ENCODE measurements at places on chromosomes 2 and 18.

DNA sequence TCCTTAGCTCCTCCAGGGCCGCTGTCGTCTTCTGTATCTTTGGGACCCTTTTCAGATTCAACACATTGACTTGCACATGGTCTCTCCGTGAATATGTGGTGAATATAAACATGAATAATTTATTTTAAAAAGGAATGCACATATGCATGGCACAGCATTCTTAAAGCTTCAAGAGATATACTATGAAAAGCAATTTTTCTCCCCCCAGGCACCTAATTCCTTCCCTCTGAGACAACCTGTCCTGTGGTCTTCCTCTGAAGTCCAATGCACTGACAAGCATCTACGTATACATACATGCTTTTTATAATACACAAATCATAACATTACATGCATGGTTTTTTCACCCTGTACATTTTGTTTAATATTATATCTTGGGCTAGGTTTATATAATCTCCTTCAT is 285.1 kb downstream of the MYT1L start:
- DNase-seq: no peak

DNA sequence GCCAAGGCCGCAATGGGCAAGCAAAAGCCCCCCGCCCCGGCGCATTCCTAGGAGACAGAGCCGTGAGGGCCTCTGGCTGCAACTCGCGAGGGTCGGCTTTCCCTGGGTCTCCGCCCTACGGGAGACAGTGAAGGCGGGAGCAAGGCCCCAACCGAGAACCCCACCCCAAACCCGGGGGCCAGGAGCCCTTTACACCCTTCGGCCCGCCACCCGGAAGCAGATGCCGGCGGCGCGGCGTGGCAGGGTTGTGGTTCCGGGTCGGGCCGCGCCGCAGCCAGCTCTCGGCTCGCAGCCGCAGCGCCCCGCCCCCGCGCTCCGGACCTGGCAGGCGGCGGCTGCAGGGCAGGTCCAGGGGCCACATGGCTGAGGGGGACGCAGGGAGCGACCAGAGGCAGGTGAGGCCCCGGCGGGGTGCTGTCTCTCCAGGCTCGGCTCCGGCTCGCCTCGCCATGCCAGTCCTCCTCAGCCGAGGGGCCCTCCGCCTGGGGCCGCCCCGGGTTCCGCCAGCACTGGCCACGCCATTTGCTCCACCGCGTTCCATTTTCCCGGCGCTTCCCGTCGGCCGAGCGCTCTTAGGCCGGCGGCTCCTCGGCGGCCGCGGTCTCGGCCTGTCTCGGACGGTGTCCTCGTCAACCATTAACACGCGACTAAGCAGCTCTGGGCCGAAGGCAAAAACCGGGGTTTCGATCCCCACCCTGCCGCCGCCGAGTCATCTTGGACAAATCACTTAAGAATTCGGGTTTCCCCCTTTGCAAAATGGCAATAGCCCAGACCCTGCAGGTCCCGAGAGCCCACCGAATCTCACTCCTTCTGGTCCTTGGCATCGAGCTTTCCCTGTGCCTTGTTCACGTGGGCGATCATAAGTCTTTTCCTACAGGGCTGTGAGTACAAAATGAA is at the start of gene IMPACT:
Gene IMPACT, plus strand, starts transcription at position 273 of the 897 bp plus-strand sequence. Its CDS starts 87 bp downstream, at position 360.
- peak; percentile 77 for DNase-seq

- DNase-seq: no peak
Measured at GRCh38 chr2:235328991-235329390, 164.9 kb upstream of the AGAP1 start.

DNA sequence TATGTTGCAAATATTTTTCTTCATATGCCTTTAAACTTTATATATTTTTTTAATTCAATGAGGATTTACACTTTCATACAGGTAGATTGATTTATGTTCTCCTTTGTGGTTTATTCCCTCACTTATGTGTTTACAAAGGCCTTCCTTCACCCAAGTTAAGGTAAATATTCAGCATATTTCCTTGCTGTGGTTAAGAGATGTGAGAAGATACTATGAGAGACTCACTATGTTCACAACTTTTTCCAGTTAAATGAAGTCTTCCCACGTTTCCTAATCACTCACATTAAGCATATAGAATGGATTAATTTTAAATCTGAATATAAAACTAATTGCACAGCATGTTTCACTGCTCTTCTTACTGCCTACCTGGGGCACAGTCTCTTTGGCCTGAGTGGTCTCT is 597 bp downstream of the PECR start:
- DNase-seq: no peak

DNA sequence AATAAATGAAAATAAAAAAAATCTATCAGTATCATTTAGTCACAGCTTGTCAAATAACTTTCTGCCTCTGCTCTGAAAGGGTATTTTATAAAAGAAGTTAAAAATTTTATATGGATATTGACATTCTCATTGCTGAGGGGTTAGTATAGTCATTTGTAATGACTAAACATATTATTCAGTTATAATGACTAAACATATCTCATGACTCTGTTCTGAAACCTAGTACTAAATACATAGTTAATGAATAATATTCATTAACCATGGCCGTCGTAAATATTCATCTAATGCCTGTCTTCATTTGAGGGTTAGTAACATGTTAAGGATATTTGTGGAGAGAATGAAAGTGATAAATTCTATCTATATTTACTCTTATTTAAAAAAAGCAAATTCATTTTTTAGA is 69.1 kb upstream of the MAP4K3 start:
- DNase-seq: no peak

DNA sequence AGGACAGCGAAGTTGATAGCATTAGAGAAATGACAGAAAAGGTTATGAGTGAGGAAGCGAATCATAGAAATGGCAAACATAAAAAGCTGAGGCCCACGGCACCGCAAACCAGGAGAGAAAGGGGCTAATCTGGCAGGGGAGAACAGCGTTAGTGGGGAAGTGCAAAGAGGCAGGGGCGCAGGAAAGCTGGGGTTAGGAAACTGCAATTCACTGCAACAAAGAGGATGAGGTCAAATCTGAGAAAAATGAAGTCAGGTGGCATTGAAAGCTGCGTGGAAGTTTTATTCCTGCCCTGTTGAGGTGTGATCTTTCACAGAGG is 653 bp upstream of the ABI2 start:
- no peak for DNase-seq

GRCh38 chr2:73937103-73937885 is 10.6 kb downstream of the DGUOK start:
- DNase-seq: no peak

GRCh38 chr2:24766609-24767008 is 26.6 kb downstream of the PTRHD1 start:
- DNase-seq: no peak

GRCh38 chr2:69122271-69122670 is 109.3 kb downstream of the ANTXR1 start:
- DNase-seq: no peak

DNA sequence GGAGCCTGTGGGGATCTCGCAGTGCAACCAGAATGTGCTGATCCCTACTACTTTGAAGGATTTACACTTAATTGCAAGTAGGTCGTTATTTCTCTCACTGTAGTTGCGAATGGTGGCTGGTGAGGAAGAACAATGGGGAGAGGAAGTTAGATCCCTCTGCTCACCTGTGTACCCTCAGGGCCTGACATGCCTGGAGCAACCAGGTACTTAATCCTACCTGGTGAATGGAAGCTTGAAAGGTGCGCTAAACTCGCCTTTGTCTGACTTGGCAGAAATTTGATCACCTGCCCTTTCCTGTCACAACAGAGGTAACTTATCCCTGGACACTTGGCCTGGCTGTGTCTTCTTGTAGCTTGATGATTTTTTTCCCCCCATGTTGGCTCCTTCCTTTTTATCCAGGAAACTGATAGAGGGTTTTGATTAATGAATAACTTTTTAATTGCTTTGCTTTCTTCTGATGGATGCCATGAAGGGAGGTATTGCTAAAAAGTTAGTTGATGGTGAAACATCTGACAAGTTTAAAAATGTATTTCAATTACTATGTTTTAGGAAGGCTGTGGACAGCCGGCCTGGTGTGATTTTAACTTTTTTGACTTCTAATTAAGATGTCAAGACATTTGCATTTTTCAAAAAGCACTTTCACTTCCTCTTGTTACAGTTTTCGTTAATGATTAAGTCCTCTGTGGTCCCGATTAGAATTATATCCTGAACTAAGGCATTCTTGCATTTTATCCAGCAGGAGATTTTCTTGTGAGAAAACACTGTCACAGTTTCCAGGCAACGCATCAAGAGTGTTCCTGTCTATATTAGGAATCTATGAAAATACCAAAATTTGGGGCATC is 9.2 kb downstream of the SGPP2 start:
- DNase-seq: no peak

DNA sequence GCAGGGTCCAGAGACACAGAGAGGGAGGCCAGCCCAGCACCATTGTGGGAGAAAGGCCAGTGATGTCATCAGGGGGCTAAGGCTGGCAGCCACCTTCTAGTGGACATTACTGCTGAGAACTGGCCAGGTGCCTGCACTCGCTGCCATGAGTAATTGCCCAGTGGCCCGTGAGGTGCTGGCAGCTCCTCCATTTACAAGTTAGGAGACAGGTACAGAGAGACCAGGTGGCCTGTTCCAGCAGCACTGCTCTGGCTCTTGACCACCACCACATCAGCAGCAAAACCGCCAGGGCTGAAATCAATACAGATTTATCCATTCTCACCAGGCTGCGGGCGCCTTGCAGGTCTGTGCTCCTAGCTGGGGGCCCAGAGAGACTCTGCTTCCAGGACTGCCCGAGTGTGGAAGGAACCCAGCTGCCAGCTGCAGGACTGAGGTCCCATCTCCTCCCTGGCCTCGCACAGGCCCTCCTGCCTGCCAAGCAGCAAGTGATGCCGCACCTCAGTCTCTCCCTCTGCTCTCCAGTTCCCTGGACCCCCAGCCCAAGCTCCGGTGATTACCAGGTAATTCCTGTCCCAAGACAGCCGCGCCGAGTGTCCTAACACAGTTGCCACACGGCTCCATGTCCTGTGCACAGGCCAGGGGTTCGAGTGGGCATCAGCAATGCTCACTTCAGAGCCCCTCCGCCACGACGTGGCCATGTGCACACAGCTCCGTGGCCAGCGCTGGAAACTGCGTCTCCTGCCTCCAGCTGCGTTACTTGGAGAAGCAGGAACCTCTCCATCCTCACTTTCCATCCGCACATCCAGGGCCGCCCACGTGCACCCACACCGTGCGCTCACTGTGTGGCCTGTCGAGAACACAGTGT is 101.0 kb upstream of the CTDP1 start:
- no peak for DNase-seq

DNA sequence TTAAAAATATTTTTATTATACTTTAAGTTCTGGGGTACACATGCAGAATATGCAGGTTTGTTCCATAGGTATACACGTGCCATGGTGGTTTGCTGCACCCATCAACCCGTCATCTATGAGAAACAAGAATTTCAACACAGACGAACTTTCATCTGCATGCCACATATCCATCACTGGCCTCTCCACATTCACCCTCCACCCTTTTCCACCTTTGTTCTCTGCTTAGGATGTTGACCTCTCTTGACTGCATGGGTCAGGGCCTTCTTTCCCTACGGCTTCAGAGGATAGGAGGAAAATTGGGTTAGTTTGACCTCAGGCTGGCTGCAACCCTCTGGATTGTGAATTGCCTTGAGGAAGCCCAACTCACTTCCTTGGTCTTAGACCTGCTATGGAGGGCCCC is 260.9 kb downstream of the MREG start:
- no peak for DNase-seq

DNA sequence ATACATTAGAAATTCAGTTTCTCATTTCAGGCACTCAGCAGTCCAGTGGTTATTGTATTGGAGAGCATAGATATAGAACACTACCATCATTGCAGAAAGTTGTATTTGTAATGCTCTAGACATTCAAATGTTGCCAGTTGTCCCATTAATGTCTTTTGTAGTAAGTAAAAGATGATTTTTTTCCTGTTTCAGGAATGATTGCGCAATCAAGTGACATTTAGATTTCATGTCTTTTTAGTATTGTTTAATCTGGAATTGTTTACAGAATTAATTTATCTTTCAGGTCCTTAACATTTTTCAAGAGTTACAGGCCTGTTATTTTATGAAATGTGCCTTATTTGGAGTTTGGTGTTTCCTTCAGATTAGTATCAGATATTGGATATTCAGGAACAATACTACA is 134.7 kb downstream of the MSTN start:
- no peak for DNase-seq

DNA sequence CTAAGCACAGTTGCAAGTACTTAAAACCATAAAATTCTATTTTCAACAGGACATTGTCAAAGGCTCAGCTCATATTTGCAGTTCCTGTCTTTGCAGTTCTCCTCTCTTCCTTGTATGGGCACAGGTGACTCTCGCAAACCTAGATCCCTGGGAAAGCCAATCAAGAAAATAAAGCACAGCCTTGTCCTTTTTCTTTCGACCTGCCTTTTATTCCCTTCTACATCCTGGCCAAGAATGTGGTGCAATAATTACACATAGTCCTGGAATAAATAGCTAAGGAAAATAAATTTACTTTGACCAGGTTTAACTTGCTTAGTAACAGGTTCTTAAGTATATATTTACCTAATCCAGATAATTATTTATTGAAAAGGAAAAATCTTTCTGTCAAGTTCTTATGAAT is 20.2 kb downstream of the ATG16L1 start:
- DNase-seq: no peak

DNA sequence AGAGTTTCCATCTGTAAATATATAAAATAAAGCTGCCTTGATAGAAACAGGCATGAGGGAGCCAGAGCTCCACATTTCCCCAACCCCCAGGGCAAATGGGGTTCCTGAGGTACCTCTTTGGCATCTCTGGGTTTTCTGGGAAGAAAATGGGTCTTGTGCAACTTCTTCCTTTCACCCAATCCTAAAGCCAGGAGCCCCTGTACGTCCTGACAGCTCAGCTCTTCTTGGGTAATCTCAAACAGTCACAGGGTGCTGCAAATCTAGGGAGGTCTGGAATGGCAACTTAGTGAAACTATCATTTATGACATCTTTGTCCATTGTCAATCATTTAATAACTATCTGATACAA is 36.6 kb upstream of the STAT1 start:
- DNase-seq: no peak

DNA sequence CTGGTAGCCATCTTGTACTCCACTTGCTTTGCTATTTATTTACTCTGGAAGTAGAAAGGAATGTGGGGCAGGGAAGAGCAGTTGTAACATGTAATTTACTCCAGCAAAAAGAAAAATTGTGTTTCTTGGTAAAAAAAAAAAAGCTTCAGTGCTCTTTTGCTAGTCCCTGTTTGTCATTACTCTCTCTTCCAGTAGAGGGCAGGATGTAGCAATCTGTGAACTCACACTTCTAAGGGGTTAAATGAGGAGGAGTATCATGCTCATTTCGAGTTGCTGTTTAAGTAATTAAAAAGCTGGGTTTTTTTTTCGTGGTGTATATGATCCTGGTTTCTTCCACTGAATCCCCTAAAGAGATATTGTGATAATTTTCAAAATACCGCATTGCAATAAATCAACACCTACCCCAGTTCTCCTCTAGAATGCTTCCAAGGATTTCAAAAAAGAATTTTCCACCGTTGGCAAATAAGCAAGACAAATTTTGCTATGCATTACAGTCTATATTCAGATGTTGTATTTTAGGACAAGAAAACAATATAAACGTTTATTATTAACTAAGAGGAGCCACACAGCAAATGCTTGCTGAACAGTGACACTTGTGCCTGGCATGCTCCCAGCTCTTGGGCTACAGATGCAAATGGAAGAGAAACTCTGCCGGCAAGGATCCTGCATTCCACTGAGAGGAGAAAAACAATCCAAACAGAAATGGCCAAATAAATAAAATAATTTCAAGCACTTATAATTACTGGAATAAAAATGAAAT is 261.6 kb downstream of the ASXL3 start:
- no peak for DNase-seq
